ENCODE measurements at places on chromosomes 12 and 14.

DNA sequence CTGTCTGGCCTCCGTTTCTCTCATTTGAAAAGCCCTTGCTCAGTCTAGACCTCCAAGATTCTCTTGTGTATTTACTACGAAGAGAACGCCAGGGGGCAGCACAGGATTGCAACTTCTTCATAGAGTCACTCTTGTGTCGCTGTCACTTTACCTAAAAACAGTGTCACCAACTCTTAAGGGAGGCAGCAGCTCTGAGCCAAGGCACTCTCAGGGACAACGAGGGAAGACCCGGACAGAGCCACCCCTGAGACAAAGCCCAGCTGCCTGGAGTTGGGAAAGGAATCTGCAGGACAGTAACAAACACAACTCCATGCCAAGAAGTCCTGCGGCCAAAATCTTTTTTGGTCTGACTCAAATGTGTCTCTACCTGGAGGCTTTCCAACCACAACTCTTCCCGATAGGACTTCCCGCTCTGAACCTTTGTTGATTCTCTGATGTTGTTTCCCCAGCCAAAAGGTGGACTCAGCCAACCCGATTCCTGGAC lies 9.6 kb upstream of the RPAP3 start:
- DNase-seq = peak; percentile 86

- DNase-seq = no peak
Measured at GRCh38 chr12:52419656-52420055, 13.5 kb upstream of the KRT82 start.

- no peak for DNase-seq
Measured at GRCh38 chr14:57686304-57686703, 179.6 kb downstream of the SLC35F4 start.

DNA sequence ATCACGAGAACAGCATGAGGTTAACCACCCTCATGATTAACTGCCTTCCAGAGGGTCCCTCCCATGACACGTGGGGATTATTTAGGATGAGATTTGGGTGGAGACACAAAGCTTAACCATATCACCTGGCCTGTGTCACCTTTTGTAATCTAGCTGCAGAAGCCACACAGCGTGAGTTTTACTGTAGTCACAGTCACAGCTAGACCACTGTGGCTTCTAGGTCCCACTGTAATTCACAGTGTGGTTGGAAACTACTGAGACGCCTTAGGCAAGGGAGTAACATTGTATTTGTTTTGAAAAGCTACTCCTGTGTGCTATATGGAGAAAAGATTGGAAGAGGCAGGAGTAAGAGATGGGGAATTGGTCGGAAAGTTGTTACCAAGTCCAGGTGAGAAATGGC lies 46.3 kb upstream of the ASPG start:
- DNase-seq = no peak

- DNase-seq = peak; percentile 100
Measured at GRCh38 chr14:81533536-81534343, at the start of gene SEL1L. Gene SEL1L, minus strand, starts transcription at chr14:81533853. Its CDS starts 109 bp downstream, at chr14:81533744.

DNA sequence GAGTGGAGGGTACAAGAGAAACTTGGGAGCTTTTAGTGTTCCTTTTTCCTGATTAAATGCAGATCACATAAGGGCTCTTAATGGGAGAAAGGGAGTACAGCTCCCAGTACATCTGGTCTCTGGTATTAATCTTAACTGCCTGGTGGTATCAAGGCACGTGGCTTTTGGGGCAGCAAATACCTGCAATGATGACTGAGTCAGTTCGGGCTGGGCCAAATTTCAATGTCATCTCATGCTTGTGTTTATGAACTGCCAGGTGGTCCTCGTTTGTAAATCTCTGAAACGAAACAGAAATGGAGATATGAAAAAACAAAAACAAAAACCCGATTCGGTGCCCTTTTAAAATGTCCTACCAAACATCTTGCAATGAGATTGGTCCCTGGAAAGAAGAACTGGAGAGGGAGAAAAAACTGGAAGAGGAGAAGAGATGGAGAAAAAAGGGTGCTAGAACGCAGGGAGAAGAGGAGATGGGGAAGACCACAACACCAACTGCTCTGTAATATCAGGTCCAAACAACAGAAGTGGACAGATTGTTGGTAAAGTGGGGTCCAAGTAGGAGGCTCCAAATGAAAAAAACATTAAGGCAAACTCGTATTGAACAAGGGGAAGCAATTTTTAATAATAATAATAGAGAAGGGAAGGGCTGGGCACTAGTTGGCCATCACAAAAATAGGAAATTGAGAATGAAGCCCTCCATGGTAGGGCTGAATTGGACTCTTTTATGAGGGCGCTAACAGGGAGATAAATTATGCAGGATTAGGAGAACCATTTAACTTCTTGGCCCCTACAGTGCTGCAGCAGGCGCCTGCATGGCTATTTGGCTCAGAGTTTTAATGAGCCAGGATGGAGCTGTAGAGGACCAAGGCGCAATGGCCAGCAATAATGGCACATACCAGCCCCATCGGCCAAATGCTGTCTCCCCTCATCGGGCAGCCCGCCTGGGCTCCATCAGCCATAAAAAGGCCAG lies 45.4 kb upstream of the NPFF start:
- DNase-seq = no peak

- no peak for DNase-seq
Measured at GRCh38 chr14:102103062-102103695, 16.3 kb upstream of the HSP90AA1 start.

- DNase-seq = no peak
Measured at GRCh38 chr12:70252832-70253231, 9.6 kb downstream of the CNOT2 start.

- DNase-seq = no peak
Measured at GRCh38 chr12:110561471-110562201, 21.5 kb downstream of the PPTC7 start.

DNA sequence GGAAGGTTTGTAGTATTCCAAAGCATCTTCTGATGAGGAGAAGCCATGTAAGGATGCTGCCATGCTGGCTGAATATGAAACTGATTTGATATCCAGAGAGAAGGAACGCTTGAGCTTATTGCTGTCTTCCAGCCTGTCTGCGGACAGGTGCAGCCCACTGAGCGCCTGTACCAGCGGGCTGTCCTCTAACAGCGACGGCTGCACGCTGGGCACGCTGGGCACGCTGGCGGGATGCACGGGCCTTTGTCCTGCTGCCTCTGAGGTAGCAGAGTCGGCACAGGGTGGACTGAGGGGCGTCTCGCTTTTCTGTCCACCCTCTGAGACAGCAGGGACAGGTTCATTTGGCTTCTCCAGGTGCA lies 85.2 kb downstream of the DUSP16 start:
- no peak for DNase-seq

- no peak for DNase-seq
Measured at GRCh38 chr14:99028041-99028440, 244.0 kb downstream of the BCL11B start.

DNA sequence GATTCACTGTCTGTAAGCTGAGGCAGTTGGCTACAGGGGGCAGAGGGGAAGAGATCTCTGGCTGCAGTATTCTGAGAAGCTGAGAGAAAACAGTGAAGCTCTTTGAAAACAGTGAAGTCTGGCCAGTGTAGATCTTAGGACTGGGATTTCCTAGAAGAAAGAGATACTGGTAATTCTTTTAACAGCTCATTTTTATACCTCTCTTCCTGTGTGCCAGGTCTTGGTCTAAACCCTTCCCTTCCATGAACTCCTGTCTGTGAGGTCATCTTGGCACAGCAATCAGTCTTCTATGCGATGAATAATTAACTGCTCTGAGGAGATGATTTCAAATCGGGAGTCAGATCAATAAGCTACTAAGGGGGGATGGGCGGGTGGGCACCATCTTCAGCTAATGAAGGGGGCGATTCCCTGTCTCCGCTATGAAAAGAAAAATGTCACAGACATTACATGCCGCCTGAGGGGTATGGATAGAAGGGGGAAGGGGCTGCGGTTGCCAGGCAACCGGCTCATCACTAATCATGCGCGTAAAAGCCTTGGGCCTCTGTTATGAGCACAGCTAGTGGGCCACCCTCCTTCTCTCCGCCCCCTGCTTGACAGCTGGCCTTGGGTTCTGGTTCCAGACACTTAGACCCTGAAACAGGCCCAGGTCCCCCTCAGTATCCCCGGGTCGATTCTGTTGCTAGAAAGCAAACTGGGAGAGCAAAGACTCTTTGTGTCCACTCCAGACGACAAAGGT lies 75.3 kb upstream of the CEP83 start:
- peak; percentile 39 for DNase-seq

- no peak for DNase-seq
Measured at GRCh38 chr14:71554323-71554722, 377.9 kb upstream of the RGS6 start.

DNA sequence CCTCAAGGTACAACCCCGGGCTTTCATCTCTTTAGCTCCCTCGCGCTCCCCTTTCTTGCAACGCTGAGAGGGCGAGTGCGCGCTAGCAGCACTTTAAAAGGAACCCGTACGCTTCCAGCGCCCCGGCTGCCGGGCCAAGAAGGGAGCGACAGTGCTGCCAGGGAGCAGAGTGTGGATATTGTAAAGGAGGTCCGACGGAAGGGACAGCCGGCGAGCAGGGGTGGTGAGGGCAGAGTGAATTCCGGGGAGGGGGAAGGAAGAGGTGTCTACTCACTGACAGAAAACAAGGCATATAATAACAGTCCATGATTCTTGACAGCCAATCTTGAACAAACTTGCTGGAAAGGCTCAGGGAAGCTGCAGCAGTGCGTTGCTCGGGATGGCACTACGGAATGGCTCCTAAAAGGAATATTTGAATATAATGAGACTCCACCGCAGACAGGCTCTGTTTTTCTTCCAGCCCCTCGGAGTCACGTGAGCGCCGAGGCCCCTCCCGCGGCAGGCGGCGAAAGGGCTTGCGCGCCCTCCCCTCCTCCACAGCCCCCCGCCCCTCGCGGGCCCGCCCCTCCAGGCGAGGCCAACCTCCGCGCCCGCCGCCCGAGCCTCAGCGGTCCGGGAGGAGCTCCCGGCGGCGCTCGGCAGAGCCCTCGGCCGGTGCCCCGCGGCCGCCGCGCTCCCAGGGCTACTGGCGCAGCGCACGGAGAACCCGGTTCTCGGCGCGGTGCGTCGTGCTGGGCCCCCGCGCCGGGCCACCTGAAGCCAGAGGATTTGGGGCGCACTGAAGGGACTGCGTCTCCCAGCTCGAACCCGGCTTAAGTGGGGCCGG lies 3.4 kb downstream of the BMP4 start:
- DNase-seq = peak; percentile 89

DNA sequence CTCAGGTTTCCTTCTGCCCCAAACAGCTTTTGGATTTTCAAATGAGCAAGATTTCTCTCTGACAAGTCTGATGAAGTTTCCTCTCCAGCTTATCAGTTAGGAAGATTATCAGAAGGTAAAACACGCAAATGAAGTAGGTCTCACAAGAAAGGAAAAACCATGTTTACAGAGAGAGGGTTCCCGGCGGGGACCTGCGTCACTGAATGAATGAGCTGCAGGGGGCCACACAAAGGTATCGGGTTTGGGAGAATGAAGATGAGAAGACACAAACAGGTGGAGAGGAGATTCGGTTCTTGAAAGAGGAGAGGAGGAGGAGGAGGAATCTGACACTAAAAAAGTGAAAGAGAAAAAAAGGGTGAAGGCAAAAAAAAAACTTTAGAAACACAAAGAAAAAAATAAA lies 208.6 kb downstream of the CALM1 start:
- no peak for DNase-seq

GRCh38 chr14:36518031-36518585 lies 1.9 kb downstream of the NKX2-1 start:
- DNase-seq = no peak

GRCh38 chr12:120830966-120831365 lies 73.2 kb downstream of the SPPL3 start:
- DNase-seq = no peak

GRCh38 chr12:42862055-42862454 lies 272.5 kb upstream of the PRICKLE1 start:
- no peak for DNase-seq

DNA sequence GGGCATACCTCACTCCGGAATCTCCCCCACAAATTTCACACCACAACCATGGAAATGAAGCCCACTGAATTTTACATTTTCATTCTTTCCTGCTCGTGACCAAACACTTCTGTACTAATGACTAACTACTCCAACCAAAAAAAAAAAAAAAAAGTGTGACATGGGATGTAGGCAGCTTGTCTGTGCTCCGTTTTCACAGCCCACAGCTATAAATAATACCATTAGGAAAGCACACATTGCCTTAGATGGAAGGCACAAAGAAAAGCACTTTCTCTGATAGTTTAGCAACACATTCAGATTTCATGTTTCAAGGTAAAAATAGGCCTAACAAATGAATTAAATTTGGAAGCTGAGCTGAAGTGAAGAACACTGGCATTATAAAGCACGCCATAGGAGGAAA lies 42.5 kb downstream of the DUSP6 start:
- DNase-seq = no peak

- DNase-seq = peak; percentile 58
Measured at GRCh38 chr12:125406131-125406530, 340.9 kb downstream of the AACS start.

DNA sequence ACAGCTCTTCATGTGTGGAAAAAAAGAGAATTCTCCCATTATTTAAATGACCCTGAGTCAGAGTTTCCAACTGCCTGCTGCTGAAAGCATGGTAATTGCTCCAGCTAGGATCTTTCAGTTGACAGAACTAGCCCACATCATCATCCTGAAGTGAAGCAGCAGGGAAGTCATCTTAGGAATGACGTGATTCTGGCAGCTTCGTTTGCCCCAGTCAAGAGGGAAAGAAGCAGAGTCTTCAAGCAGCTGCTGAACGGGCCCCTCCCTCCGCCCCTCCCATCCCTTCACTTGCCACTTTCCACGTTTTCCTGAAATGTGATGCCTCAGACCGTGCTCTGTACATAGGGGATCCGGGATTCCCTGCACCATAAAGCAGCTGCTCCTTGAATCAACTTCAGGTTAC lies 455.0 kb upstream of the TMEM132C start:
- DNase-seq = no peak

GRCh38 chr14:52325126-52325525 lies 11.0 kb downstream of the PTGER2 start:
- no peak for DNase-seq

- DNase-seq = no peak
Measured at GRCh38 chr14:95998656-95999055, 40.5 kb upstream of the C14orf132 start.

GRCh38 chr12:94761559-94761958 lies 111.2 kb upstream of the TMCC3 start:
- no peak for DNase-seq

- no peak for DNase-seq
Measured at GRCh38 chr14:47277703-47278102, 397.7 kb downstream of the MDGA2 start.

DNA sequence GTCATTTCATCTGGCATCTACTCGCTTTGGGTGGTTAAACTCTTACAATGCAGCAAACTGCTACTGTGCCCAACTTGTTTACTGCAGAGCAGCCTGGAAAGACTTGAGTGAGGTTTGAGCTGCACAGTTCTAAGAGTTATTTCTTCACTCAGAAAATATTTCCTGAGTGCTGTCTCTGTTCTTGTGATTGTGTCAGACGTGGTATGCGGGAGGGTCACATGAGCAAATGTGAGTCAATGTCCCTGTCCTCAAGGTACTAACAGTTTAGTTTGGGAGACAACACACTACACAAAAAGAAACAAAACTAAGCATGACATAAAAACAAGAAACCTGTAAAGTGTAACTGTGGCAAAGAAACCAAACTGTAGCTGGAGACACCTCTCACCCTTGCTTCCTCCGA lies 32.4 kb downstream of the FLVCR2 start:
- no peak for DNase-seq

Measured in NCI-H526 (cell line).